Peyer's patch (tissue), 4 donors: ENCODE measurements at places on chromosomes 5 and 9.
A peak's percentile ranks its signal among the peaks of the same experiment; 100 is the strongest.

- H3K36me3 ChIP-seq = no peaks in the 10 kb centered on the region
- no peak for DNase-seq
Observed at GRCh38 chr5:122101636-122102285, 23.7 kb upstream of the LOX start.

GRCh38 chr9:120440791-120441190, 139.2 kb downstream of the CDK5RAP2 start:
- DNase-seq = no peak
- no peaks in the 10 kb centered on the region for H3K27me3 ChIP-seq
- no peak overlapping the region for H3K27ac ChIP-seq
- H3K4me1 ChIP-seq = no peaks in the 10 kb centered on the region
- no peaks in the 10 kb centered on the region for H3K36me3 ChIP-seq

GRCh38 chr9:116940614-116941215, 253.6 kb downstream of the TRIM32 start:
- no peak overlapping the region for H3K4me3 ChIP-seq
- no peaks in the 10 kb centered on the region for H3K4me1 ChIP-seq
- no peaks in the 10 kb centered on the region for H3K27me3 ChIP-seq
- no peaks in the 10 kb centered on the region for H3K36me3 ChIP-seq
- no peak for DNase-seq

- H3K27ac ChIP-seq = no peak within 1 kb of the TSS
- H3K36me3 ChIP-seq = no peaks in the 10 kb centered on the region
- DNase-seq = no peak
- peak within 1 kb of the TSS; percentile 66 for H3K4me3 ChIP-seq
Observed at GRCh38 chr9:34589636-34590380, at the start of gene CNTFR. Gene CNTFR (minus strand): TSS chr9:34589724. CDS start chr9:34568981, 20,743 bp downstream.

- H3K4me3 ChIP-seq = no peak overlapping the region
- no peaks in the 10 kb centered on the region for H3K27me3 ChIP-seq
- H3K4me1 ChIP-seq = no peaks in the 10 kb centered on the region
- peaks cover 5% of the 10 kb centered on the region for H3K36me3 ChIP-seq
Observed at GRCh38 chr9:123642291-123643278, 286.6 kb downstream of the CRB2 start.

- H3K4me1 ChIP-seq = no peaks in the 10 kb centered on the region
- no peak for DNase-seq
- H3K36me3 ChIP-seq = no peaks in the 10 kb centered on the region
Observed at GRCh38 chr5:63097286-63097685, 518.7 kb downstream of the LRRC70 start.

GRCh38 chr9:136762915-136763648, 1.2 kb downstream of the LCN15 start:
- H3K4me1 ChIP-seq = no peaks in the 10 kb centered on the region
- H3K36me3 ChIP-seq = no peaks in the 10 kb centered on the region
- peak; percentile 48 for DNase-seq
- no peak overlapping the region for H3K4me3 ChIP-seq

- H3K27ac ChIP-seq = no peak overlapping the region
- H3K4me3 ChIP-seq = no peak overlapping the region
- H3K27me3 ChIP-seq = no peaks in the 10 kb centered on the region
- no peak for DNase-seq
- H3K36me3 ChIP-seq = no peaks in the 10 kb centered on the region
Observed at GRCh38 chr5:94415798-94416197, 202.6 kb downstream of the KIAA0825 start.

DNA sequence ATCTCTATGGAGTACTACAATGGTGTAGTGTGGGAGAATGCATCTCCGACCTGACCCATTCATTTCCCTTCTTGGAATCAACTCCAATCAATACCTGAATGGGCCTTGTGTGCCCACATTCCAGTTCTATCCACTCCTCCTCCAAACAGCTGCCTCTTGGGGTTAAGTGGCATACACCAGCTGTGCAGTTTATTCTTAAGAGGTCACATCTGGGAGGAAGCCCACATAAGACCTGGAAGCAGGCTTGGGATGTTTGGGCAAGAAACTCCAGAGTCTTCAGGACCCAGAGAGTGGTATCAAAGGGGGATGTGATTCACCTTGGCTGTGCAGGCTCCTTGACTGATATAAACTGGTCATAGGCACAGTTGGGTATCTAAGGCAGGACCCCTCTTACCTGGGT, 46.0 kb downstream of the ACTBL2 start:
- H3K36me3 ChIP-seq = no peaks in the 10 kb centered on the region
- no peak overlapping the region for H3K27ac ChIP-seq
- H3K4me3 ChIP-seq = no peak overlapping the region
- H3K4me1 ChIP-seq = no peaks in the 10 kb centered on the region
- no peaks in the 10 kb centered on the region for H3K27me3 ChIP-seq
- DNase-seq = no peak

DNA sequence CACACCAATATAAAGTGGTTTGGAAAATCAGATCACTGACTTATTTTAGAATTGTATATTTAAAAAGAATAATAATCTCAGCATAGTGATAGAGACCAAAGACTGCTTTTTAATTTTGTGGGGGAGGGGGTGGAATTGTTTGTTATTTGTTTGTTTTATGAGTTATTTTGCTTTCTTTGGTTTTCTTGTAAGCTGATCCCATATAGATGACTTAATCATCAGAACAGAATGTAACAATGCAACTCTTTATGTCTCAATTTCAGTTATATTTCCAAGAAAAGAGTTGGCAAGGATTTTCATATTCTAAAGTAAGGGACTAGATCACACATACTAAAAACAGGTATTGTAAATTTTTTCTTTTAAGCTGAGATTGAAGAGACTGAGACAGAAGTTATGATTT, 984.9 kb downstream of the TLE4 start:
- DNase-seq = no peak
- H3K27ac ChIP-seq = no peak overlapping the region
- H3K27me3 ChIP-seq = no peaks in the 10 kb centered on the region
- H3K4me3 ChIP-seq = no peak overlapping the region

DNA sequence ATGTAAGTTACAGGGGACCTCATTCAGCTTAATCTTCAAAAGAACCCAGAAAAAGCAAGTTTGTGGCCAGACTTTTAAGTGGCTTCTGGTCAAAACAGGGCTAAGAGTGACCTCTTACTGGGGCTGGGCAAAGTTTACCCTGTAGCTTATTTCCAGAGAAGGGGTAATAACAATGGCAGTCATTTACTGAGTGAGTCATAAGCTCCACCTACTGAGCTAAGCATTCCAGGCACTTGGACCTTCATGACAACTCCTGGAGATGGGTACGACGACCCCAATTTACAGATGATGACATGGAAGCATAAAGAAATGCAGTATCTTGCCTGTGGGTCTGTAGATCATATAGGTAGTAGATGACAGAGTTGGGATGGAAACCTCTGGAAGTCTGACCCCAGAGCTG, 4.7 kb upstream of the GPR151 start:
- DNase-seq = no peak
- no peaks in the 10 kb centered on the region for H3K36me3 ChIP-seq
- H3K4me3 ChIP-seq = no peak overlapping the region
- no peaks in the 10 kb centered on the region for H3K4me1 ChIP-seq
- H3K27me3 ChIP-seq = no peaks in the 10 kb centered on the region
- no peak overlapping the region for H3K27ac ChIP-seq
